Small intestine (tissue), 16 donors: ENCODE measurements at places on chromosomes 2 and 18. TPM values are rescaled to one million over a fixed set of nuclear protein-coding genes. Genes with fewer than 3 reads are reported as not detected.

CCBE1 gene
- polyA plus RNA-seq, result 0.27 TPM

RAB17 gene
- polyA plus RNA-seq, result 533 TPM

PIEZO2 gene
- 0.81 TPM for polyA plus RNA-seq

FBLN7 gene
- not detected for polyA plus RNA-seq

PROM2 gene
- 2.2 TPM for polyA plus RNA-seq

TGFA gene
- polyA plus RNA-seq, result 6.3 TPM

TRAPPC8 gene
- polyA plus RNA-seq, result 18.1 TPM

ANKRD30B gene
- 0.01 TPM for polyA plus RNA-seq

SNTG2 gene
- 1.1 TPM for polyA plus RNA-seq

RAB27B gene
- polyA plus RNA-seq, result 3.8 TPM

- no peak for DNase-seq
Observed at GRCh38 chr2:147211484-147211883, 633.3 kb upstream of the ACVR2A start.

GRCh38 chr2:238024986-238025385, 35.8 kb upstream of the SCLY start:
- DNase-seq, result no peak

DNA sequence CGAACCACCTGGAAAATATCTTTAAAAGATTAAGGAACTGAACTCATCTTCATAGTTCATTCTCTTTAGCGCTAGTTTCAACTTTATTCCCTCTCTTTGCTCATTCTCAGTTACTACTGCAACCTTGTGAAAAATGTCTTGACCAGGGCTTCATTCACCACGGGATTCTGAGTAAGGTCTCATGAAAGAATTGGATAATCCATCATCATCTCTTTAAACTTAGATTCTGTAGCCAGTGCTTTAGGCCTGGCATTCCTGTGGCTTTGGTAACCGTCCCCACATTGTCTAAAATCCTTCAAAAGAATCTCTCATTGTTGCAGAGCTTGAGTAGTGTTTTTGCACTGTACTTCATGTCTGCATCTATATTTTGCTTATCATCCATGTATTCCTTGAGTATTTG, 229.5 kb downstream of the ETAA1 start:
- no peak for DNase-seq

DNA sequence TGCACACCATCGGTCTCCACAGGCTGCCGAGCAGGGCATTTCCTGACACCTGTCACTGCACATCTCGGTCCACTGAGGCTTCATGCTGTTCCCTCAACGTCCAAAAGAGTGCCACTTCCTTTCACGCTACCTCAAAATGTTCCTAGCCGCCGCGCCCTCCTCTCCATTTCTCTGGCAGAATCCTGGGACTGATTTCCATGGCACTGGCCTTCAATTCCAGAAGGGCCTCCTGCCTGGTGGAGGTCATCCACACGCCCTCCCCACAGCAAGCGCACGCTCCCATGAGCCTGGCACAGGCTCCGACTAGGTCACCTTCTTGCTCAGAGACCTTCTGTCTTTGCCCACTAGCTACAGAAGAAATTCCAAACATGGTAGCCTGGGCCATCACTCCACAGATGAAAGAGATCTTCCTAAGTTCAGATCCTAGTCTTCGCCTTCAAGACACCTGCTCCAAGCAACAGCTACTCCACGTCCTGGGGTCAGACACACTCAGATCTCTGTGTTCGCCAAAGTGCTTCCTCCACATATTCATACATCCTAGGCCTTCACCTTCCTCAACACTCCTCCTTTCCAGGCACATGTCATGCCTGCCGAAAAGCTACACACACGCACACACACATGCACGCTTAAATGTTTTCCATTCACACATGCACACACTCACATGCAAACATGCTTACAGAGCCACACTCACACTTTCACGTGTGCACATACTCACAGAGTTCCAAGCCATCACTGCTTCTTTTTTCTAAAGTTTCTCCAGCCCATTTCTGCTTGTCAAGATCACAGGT, 94.0 kb downstream of the PXDN start:
- no peak for DNase-seq

- DNase-seq, result no peak
Observed at GRCh38 chr2:152701198-152701597, 16.1 kb downstream of the PRPF40A start.

GRCh38 chr2:62760555-62760954, 55.0 kb downstream of the EHBP1 start:
- peak; percentile 13 for DNase-seq

DNA sequence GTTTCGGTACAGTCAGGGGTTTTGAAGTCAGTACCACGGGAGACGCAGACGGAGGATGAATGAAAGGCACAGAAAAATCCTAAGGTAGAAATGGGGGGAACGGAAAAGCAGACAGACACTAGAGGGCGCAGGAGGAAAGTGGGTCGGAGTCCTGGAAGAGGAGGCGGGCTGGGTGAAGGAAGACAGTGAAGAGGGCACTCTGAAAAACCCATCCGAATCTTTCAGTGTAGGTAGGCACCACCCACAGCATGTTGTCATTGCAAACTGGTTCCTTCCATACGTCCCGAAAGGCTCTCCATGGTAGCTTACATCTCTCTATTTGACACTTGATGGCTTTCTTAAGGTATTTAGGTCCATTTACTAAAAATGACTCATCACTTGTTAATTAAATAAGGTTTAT, 18.5 kb upstream of the ZNF236 start:
- peak; percentile 62 for DNase-seq

- DNase-seq, result no peak
Observed at GRCh38 chr2:185188656-185189055, 549.9 kb upstream of the FSIP2 start.

DNA sequence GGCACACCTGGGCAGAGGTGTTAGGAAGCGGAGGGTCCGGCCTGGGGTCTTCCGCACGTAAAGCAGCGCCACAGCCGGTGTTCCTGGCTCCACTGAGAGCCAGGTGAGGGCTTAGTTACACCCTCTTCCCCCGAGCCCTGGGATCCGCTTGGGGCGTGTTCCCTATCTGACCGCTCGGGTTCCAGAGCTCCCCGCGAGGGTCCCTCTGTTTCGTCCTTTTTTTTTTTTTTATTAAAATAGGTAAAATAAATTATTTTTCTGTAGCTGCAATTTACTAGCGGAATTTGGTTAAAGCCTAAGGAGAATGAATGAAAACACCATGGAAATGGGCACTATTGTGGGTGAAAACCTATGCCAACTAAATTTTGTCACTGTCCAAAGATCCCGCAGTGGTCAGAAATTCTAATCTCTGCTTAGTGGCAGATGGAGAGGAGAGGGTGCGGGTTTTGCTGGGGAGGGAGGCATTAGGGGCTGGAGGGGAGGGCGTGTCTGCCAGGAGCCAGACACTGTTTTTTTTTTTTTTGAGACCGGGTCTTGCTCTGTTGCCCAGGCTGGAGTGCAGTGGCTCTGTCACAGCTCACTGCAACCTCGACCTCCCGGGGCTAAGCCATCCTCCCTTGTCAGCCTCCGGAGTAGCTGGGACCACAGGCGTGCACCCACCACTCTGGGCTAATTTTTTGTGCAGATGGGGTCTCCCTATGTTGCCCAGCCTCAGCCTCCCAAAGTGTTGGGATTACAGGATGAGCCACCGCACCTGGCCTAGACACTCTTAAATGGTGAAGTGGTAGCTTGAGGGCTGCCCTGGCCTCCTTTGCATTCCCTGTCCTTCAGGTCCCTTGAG, 834 bp downstream of the PDCL3 start:
- DNase-seq, result no peak

DNA sequence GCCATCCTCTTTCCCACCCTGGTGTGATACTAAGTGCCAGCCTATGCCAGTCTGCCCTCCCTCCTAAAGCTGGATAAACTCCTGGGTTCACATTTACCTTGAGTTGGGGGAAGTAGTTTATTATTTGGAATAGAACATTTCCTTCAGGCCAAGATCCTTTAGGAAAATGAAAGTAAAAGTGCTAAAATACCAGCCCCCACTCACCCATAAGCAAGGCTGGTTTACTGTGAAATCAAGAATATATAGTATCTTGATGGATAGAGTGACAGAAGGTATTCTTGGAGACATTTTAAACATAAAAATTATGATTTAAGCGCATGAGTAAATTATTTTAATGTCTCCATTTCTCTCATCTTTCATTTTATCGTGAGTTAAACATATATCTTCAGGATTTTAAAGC, 27.1 kb downstream of the ZNF532 start:
- no peak for DNase-seq

DNA sequence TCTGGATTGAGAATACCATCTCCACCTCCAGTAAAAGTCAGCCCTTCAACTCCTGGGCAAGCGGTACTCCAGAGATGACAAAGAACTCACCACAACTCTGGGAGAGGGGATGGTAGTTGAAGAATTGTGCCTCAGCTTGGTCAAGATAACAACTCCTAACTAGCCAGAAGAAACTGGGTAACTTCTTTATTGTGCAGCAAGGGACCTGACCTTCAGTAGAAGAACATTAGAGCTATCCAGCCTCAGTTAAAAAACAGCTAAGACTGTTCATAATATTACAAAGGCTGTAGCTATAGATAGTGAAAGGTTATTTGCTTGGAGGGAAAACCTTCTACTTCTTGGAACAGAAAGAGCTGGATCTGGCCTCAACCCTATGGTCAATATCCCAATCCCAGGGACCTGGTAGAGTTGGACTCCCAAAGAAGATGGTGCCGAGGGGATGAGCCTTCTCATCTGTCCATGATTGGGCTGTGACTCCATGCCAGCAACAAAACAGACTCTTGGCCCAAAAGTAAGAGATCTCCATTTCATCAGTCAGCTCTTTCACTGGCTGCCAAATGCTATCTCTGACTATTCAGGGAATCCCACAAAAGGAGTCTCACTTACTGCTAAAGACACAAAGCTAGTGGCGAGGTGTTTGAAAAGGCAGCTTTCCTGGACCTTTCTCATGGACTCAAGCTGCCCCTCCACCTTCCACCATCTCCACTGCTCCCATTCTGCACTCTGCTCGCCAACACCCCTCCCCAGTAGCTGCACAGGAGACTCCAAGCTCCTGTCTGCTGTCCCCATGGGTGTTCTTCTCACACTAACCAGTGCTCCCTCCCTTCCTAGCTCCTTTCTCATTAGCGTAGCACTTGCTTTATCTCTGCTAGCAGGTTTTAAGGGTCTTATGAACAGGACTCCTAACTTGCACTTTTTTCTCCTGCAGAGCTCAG, 145.8 kb downstream of the CAPN13 start:
- no peak for DNase-seq

- no peak for DNase-seq
Observed at GRCh38 chr2:219641390-219642068, 14.1 kb downstream of the SLC4A3 start.

DNA sequence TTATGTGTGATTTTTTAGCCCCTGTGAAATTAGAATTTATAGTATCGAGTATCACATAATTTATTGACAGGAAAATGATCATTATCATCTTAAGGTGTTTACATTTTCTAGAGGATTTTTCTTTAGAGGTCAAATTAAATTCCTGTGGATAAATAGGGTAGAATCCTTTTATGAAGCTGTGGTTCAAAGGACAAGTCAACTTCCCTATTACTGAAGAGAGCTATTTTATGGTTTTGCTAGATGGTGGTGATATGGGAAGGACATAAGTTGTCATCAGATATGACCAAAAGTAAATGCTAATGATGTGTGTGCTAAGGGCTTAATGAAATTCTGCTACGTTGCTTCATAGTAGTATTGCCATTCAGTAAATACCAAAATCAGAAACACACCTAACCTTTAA, 80.1 kb downstream of the EML4 start:
- peak; percentile 63 for DNase-seq

DNA sequence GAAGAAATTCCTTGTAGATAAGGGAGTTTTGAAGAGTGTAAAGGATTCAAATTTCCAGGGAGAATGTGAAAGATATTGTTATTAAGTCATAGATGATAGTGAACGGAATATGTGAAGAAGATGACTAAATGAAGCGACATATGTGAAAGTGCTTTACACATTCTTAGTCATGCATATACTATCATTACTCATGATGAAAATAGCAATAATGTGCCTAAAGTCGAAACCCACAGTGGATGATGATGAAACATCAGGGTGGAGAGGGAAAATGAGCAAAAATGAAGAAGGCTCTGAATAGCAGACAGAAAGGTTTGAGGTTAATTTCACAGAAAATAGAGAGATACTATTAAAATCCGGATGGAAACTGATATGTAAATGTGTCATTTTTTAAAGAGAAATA, 1237.1 kb downstream of the LRP1B start:
- DNase-seq, result no peak

DNA sequence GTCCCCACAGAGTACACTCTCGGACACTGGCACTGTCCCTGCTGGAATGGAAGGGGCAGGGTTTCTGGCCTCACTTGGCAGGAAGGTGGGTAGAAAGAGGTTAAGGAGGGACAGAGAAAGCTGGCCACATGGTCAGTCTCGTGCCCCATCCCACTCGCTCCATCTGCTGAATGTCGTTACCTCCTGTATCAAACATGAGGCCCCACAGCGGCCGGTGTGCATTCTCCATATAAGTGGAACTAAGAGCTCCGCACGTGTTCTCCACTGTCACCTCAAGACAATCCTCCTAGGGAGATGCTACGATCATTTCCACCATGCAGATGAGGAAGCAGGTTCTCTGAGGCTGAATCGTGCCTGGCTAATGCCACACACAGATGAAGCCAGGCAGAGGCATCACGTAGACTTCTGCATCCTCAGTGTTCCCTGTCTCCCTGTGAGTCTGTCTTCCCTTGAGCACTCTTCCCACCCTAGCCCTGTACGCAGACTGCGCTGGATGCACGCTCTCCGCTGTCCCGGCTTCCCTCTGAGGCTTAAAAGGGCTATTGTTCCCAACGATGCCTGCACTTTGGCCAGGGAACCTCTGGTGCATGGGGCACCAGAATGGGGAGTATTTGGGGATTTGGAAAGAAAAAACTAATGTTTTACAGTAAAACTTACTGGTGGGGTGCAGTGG, 35.1 kb downstream of the MAL start:
- no peak for DNase-seq

DNA sequence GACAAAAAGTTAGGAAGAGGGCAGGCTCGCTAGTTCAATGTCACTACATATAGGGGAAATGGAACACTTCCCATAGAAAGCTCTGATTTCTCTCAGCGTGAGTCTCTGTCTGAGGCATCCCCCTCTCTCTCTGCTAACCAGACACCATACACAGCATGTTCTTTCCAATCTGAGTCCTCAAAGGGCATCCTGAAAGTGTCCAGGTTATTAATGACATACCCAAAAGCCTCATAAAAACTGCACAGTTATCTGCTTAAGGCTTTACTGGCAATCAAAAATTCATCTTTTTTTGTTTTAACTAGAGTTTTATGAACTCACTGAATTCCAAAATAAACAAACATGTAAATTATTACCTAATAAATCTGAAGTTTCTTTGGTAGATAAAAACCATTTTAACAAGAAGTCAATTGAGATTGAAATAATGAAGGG, 137.4 kb downstream of the AFF3 start:
- no peak for DNase-seq

- DNase-seq, result no peak
Observed at GRCh38 chr2:200100027-200100426, 144.6 kb downstream of the MAIP1 start.
